Anterior cingulate cortex (tissue), 58 donors: ENCODE measurements at places on chromosomes 6 and 20.

GRCh38 chr20:38159566-38159956 is 5.5 kb downstream of the TGM2 start:
- no peak for DNase-seq

GRCh38 chr20:20664795-20665589 is 47.5 kb downstream of the RALGAPA2 start:
- no peak for DNase-seq

- no peak for DNase-seq
Observed at GRCh38 chr6:127582777-127583462, 5.9 kb downstream of the C6orf58 start.

DNA sequence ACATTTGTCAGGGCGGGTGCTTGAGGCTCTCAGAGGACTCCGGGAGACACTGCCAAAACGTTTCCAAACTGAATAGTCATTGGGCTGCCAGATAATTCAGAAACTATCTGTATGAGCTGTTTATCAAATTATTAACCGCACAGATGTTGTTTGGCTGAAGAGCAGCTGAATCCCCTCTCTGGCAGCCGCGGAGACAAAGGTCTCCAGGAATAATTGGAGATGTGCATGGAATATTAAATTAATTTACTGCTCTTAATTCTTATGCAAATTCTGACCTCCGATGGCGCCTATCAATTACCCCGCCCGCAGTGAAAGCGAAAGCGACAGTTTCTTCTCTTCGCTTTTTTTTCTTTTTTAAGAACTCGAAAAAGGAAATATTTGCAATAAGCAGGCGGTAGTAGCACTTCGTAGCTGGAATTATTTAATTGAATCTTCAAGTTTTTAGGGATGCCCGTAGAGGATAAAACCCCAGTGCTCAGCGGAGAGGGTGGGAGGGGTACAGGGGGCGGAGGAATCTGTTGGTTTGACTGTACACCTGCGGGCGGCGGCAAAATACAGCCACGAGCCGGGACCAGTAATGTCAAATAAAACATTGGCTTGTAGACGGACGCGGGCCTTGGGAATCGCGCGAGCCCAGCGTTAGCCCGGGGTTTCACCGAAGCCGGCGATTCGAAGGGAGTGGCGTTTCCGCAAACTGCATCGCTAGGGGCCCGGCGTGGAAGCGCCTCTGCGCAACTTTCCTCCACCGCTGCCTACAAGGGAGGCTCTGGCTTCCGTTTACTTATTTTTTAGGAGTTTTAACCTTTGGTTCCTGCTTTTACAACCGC is 6.2 kb downstream of the LINC00237 start:
- no peak for DNase-seq

- no peak for DNase-seq
Observed at GRCh38 chr6:138545621-138545980, 46.3 kb upstream of the NHSL1 start.

DNA sequence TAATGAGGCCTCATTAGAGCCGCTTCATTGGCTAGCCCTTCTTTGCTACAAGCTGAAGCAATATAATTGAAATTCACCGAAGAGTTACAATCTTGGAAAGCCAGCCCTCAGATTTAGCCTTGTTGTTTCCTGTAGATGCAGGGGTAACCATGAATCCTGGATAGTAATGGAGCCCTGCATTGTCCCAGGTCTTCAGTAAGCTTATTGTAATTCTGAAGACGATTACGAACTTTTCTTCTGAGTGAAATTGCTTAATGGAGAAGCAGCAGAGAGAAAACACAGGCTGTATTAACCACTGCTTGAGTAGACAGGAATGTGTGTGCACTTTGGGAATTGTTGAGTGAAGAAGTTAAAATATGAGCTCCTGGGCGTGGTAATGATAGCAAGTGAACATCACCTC is 26.3 kb upstream of the NAA20 start:
- no peak for DNase-seq

GRCh38 chr20:38108986-38109541 is 56.0 kb downstream of the TGM2 start:
- no peak for DNase-seq

- DNase-seq = no peak
Observed at GRCh38 chr6:105193647-105194046, 13.8 kb upstream of the POPDC3 start.

- no peak for DNase-seq
Observed at GRCh38 chr6:151257985-151258445, 18.2 kb downstream of the AKAP12 start.

GRCh38 chr20:1389703-1390580 is 2.9 kb downstream of the FKBP1A start:
- no peak for DNase-seq

DNA sequence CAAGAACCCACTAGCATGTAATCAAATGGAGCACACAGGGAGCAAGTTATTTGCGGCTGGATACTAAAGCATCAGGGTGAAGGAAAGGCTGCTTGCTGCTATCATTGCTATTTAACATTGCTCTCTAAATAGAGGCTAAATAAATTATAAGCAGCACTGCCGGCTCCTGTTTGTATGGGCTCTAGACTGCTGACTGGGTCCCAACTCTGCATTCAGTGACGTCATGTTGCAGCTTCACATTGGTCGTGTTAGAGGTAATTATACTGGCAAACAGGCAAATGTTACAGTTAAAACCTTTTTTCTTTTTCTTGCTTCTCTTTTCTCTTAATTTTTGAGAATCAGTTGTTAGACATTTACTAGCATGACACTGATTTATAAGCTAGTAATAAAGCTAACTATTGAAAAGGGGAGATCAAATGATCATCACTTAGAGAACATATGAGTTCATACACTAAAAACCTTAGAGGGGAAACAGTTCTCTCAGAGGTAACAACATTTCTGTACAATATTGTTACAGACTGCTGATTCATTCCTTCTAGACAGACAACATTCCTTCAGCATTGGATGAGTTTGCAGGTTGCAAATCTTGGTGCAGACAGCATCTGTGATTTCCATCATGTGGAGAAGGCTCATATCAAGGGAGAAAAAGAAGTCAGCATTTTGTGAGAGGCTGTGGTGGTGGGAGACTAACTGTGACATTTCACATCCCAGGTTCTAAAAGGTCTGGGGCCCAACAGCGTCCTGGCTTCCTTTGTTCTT is 15.9 kb downstream of the RFPL4B start:
- no peak for DNase-seq

- DNase-seq = no peak
Observed at GRCh38 chr6:79127660-79128059, 49.6 kb upstream of the PHIP start.

DNA sequence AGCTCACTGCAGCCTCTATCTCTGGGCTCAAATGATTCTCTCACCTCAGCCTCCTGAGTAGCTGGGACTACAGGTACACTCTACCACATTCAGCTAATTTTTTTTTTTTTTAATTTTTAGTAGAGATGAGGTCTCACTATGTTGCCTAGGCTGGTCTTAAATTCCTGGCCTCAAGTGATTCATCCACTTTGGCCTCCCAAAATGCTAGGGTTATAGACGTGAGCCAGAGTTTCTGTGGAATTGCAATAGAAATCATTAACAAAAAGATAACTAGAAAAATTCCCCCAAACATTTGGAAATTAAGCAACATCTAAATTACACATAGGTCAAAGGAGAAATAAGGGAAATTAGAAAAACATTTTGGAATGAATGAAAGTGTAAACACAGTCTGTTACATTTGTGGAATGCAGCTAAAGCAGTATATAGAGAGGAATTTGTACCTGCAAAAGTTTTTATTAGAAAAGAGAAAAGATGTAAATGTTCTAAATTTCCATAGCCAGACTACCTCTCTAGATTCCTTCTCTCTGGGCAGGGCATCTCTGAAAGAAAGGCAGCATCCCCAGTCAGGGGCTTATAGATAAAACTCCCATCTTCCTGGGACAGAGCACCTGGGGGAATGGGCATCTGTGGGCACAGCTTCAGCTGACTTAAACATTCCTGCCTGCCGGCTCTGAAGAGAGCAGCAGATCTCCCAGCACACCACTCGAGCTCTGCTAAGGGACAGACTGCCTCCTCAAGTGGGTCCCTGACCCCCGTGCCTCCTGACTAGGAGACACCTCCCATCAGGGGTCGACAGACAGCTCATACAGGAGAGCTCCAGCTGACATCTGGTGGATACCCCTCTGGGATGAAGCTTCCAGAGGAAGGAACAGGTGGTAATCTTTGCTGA is 51.3 kb downstream of the ATRN start:
- no peak for DNase-seq

- no peak for DNase-seq
Observed at GRCh38 chr6:83038246-83038645, 27.4 kb downstream of the UBE3D start.

- no peak for DNase-seq
Observed at GRCh38 chr6:161150136-161150535, 123.7 kb downstream of the AGPAT4 start.

DNA sequence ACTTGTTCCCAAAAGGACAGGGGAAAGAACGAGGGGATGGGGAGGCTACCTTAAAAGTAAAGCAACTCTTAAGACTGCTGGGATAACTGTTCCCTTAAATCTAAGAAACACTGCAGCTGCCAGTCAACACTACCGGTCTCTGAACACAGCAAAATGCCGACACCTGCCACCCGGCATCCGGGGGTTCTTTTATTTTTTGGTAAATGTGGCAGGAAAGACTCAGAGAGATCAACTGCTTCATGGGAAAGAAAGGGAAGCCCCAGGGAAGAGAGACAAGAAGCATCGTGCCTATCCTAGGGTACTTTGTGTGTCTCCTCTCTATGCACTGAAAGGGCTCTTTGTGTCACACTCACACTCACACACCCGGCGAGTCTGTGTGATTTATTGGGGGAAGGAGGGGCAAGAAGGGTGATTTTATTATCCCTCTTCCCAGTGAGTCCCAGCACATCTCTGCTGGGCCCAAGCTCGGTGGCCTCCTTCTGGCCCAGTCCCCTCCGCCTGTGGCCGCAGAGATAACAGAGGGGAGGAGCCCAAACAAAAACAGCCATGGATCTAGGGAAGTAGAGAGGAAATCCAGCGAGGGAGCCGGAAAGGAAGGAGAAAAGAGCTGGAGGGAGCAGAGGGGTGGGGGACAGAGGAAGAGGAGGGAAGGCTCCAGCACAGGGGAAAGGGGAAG is 1.4 kb downstream of the FYN start:
- peak; percentile 58 for DNase-seq
